AML-193 (cell line): ENCODE measurements at places on chromosomes 11 and 22.

DNA sequence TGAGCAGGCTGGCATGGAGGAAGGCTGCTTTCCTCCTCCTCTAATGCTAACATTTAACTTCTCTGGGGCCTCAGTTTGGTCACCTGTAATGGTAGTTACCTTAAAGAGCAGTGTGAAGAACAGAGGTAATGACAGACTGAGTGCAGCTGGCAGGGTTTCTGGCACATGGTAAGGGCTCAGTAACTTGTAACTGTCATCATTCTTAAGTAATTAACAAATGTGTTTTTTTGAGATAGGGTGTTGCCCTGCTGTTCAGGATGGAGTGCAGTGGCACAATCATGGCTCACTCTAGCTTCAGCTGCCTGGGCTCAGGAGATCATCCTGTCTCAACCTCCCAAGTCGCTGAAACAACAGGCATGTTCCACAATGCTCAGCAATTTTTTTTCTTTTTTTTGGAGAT lies 242.0 kb upstream of the SYN3 start:
- no peak for DNase-seq

GRCh38 chr22:41538583-41538982 lies 5.7 kb downstream of the POLR3H start:
- DNase-seq = no peak

- peak; percentile 4 for DNase-seq
Measured at GRCh38 chr22:36923131-36923788, 9.8 kb downstream of the CSF2RB start.

GRCh38 chr11:30749268-30749667 lies 163.1 kb upstream of the MPPED2 start:
- no peak for DNase-seq

DNA sequence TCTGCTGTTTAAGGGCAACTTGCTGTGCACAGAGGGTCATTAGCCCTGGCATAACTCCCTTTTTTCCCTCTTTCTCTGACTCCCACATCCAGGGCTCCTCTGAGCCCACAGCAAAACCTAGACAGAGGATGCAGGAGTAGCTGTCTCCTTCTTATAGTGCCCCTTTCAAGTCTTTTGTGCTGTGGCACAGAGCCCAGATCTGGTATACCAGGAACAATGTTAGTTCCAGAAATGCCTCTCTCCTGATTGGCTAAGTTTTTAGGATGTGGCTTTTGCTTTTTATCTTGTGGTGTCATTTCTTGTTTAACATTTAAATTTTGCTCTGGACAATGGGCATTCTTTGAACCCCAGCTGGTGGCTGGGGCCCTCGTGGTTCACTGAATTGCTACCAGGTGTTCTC lies 25.6 kb upstream of the RRM1 start:
- peak; percentile 53 for DNase-seq

GRCh38 chr11:113410414-113411135 lies 23.0 kb downstream of the ANKK1 start:
- DNase-seq = no peak

GRCh38 chr11:132792341-132793140 lies 739.8 kb downstream of the OPCML start:
- no peak for DNase-seq

- no peak for DNase-seq
Measured at GRCh38 chr11:73095613-73096012, 46.5 kb downstream of the FCHSD2 start.

DNA sequence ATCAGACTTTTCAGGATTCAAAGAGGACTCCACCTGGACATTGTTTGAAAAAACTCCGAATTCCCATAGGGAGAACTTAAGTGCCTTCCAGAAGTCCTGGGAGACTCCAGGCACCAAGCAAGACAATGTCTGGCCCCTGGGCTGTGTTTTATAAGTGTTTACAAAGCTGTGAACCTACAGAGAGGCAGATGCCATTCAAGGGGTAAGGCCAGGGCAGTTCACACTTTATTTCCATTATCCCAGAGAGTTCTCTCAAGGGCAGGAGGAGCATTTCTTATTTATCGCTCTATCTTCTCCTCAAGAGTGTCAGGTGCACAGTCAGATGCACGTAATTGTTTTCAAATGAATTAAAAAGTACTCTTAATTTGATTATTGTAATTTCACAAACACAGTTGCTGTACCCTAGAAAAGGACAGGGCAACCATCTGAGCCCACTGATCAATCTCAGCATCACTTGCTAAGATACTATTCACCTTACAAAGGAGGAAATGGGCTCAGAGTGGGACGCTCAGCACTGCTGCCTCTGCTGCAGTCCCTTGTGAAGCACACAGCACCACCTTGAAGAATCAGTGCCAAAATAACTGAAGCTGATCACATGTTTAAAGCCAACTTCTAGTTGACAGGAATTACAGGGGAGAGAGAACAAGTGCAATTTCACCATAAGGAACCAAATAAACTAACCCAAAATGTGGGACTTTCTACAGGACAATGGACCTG lies 35.0 kb downstream of the RASSF10 start:
- DNase-seq = no peak

- DNase-seq = no peak
Measured at GRCh38 chr11:103085758-103086365, 6.1 kb downstream of the DCUN1D5 start.

GRCh38 chr22:39245130-39246039 lies 603 bp upstream of the PDGFB start:
- DNase-seq = no peak

GRCh38 chr22:46561435-46561905 lies 24.1 kb upstream of the CELSR1 start:
- peak; percentile 78 for DNase-seq

DNA sequence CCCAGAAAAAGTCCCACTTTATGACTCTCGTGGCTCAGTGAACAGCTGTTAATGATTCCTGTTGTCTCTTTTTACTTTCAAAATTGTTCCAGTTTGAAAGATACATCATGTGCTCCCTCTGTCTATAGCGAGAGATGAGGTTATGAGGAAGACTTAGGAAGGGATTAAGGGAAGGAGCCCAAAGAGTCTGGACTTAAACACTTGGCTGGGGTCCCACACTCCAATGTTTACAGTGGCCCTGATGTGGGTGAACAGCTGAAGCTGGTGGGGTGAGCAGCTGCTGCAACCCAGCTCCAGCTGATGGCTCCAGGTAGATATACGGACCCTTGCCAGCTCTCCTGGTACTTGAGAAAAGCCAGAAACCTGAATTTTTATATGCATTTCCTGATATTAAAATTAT lies 84.5 kb upstream of the PLET1 start:
- DNase-seq = no peak

- DNase-seq = peak; percentile 38
Measured at GRCh38 chr22:20741634-20742581, 32.0 kb upstream of the SERPIND1 start.

DNA sequence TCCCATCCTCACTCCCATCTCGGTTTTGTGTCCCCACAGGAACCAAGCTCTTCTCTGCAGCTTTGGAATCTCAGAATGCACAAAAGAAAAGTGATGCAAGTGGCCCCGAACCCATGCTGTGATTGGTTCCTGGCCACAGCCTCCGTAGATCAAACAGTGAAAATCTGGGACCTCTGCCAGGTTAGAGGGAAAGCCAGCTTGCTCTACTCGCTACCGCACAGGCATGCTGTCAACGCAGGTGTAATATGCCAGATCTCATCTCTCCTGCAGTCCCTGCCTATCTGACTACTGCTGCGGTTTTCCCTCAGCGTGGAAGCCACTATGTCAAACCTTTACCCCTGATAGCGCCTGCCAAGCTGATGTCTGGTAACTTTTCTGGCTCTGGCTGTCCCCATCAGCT lies 200.5 kb upstream of the LRRC4C start:
- DNase-seq = no peak

- no peak for DNase-seq
Measured at GRCh38 chr11:131886201-131886600, 515.8 kb downstream of the NTM start.

DNA sequence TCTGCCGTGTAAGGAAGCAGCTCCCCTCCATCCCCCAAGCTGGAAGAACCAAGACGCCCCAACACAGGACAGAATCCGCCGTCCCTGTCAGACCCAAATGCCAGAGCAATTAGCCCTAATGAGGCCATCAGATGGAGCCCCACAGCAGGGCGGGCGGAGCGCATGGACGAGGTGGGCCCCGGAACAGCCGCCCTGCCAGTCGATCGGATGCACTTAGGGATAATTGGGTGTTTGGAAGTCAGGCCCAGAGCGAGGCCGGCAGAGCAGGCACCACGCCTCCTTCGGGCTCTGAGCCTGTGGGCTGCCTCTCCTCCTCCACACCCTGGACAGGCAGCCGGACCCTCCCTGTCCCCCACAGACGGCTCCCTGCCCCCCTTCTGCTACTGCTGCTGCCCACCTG lies 5.5 kb upstream of the TH start:
- DNase-seq = no peak
